CD8-positive, alpha-beta memory T cell (primary cell): ENCODE measurements at places on chromosomes 6 and 20.

GRCh38 chr6:111685526-111685925 is 79.8 kb upstream of the TRAF3IP2 start:
- H3K36me3 ChIP-seq = peaks cover 51% of the 10 kb centered on the region
- H3K27ac ChIP-seq = no peak overlapping the region
- H3K4me1 ChIP-seq = peaks cover 44% of the 10 kb centered on the region
- H3K27me3 ChIP-seq = no peaks in the 10 kb centered on the region
- H3K4me3 ChIP-seq = no peak overlapping the region

DNA sequence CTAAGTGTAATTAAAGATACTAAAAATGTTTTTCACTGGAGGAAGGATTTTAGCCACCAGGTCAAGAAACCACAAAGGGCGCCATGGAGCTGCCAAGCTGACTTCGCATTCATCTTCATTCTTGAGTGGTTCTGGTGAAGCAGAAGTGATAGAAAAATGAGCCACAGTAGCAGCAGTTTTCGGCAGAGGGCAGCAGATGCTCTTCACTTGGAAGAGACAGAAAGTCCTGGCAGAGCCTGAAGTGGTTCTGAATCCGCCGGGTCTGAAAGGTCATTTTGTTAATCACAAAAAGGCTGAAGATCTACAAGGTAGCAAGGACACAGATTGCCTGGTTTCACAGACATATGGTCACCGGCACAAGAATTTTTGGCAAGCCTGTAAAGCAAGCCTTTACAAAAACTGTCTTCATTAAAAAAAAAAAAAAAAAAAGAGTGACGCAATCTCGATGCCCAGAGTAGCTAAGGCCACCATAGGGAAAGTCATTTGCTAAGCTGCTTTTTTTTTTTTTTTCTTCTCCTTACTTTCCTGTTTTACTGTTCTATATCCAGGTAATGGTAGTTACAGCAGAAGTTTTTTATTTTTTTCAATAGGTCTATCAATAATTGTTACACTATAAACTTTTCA is 345.1 kb upstream of the AGPAT4 start:
- no peaks in the 10 kb centered on the region for H3K4me1 ChIP-seq
- DNase-seq = no peak
- no peak overlapping the region for H3K4me3 ChIP-seq
- no peaks in the 10 kb centered on the region for H3K36me3 ChIP-seq

DNA sequence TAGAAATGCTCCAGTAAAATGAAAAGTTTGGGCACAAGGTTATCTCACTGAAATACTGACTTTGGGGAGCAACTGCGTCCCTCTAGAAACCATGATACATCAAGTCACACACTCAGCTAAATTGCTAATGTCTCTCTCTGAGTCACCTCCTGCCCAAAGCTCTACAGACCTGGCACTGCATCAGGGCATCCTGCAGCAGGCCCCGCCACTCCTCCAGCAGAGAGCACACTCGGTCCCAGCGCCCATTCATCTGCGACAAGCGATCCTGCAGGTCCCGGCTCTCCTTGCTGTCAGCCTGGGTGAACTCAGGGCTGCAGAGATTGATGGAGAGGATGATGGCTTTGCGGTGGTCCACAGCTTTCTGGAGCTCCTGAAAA is 329.0 kb downstream of the ESR1 start:
- peaks cover 79% of the 10 kb centered on the region for H3K36me3 ChIP-seq
- H3K4me1 ChIP-seq = no peaks in the 10 kb centered on the region
- no peak for DNase-seq
- no peak overlapping the region for H3K4me3 ChIP-seq
- H3K27ac ChIP-seq = no peak overlapping the region
- no peaks in the 10 kb centered on the region for H3K27me3 ChIP-seq

DNA sequence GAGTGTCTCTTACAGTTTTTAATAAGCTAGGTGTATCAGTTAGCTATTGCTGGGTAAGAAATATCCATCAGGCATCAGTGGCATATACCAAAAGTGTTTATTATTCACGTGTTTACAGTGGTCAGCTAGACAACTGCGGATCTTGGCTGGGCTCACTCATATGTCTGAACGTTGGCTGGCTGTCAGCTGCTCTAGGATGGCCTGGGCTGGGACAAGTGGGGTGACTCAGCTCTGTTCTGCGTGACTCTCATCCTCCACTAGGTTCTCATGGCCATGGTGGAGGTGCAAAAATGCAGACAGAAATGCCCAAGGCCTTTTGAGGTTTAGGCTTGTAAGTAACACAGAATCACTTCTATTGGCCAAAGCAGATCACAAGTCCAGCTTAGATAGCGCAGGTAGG is 22.0 kb downstream of the ZNF341 start:
- H3K27ac ChIP-seq = no peak overlapping the region
- no peak overlapping the region for H3K4me3 ChIP-seq
- H3K4me1 ChIP-seq = no peaks in the 10 kb centered on the region
- DNase-seq = no peak
- no peaks in the 10 kb centered on the region for H3K27me3 ChIP-seq

DNA sequence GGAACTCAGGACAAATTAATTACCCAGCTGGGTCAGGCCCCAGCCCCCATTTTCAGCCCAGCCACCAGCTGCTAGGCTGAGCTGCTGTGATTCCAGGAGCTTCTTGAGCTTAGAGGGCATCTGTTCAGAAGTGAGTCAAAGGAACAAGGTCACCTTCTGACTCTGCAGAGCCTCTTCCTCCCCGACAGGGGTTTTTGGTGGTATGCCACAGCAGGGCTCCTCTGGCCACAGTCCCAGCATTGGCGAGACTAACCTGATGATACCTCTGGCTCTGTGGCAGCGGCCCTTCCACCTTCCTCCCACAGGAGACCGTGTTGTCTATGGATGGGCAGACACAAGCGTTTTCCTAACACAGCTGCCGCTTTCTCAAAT is 39.7 kb downstream of the ZC3H12D start:
- DNase-seq = no peak
- H3K27me3 ChIP-seq = no peaks in the 10 kb centered on the region
- H3K27ac ChIP-seq = no peak overlapping the region
- H3K4me1 ChIP-seq = no peaks in the 10 kb centered on the region
- H3K4me3 ChIP-seq = no peak overlapping the region
- peaks cover 5% of the 10 kb centered on the region for H3K36me3 ChIP-seq

GRCh38 chr6:142542704-142543233 is 241.0 kb downstream of the ADGRG6 start:
- H3K4me3 ChIP-seq = no peak overlapping the region
- DNase-seq = no peak
- peaks cover 24% of the 10 kb centered on the region for H3K4me1 ChIP-seq
- no peaks in the 10 kb centered on the region for H3K36me3 ChIP-seq
- no peak overlapping the region for H3K27ac ChIP-seq
- H3K27me3 ChIP-seq = no peaks in the 10 kb centered on the region

DNA sequence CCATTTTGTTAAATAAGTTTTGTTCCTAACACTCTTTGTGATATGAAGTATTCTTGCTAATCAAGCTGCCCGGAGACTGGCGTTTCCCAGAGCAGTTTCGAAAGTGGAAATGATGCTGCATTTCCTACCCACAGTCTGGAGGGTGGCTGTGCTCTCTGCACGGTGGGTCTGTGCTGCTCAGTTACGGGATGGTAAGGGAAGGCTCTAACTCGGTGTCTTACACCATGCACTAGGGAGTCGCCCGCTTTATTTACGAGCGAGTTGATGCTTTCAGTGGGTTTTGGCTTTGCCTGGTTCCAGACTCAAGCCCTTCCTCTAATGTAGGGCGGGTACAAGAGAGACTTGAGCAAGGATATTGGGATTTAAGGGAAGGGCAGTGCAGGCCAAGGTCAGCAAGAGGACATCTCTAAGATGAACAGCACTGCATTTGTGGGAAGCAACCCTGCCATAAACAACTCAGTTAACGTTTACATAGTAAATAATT is 180.1 kb upstream of the AKAP12 start:
- H3K4me1 ChIP-seq = no peaks in the 10 kb centered on the region
- no peaks in the 10 kb centered on the region for H3K27me3 ChIP-seq
- no peak for DNase-seq
- H3K36me3 ChIP-seq = no peaks in the 10 kb centered on the region
- no peak overlapping the region for H3K4me3 ChIP-seq

GRCh38 chr6:133240511-133241085 is 559 bp upstream of the EYA4 start:
- no peaks in the 10 kb centered on the region for H3K4me1 ChIP-seq
- DNase-seq = no peak
- no peaks in the 10 kb centered on the region for H3K27me3 ChIP-seq
- H3K4me3 ChIP-seq = no peak overlapping the region

DNA sequence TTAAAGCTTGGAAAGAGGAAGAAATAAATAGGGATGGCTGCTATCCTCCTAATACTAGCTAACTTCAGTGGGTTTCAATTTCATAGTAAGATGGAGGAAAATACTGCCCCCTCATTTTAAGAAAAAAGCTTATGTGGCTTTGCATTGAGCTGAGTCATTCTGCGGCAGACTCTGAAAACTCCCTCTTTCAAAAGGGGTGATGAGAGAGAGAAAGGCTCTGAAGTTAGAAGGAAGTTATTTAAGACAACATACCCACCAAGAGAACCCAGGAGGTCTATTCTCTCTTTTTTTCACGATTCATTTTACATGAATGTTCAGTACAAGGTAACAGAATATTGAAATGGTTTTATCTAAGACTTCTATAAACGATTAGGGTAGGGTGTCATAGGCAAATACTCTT is 4.5 kb downstream of the PRDM13 start:
- DNase-seq = no peak
- H3K4me1 ChIP-seq = peaks cover 18% of the 10 kb centered on the region
- peaks cover 50% of the 10 kb centered on the region for H3K27me3 ChIP-seq

- H3K27me3 ChIP-seq = no peaks in the 10 kb centered on the region
- no peaks in the 10 kb centered on the region for H3K4me1 ChIP-seq
- no peak overlapping the region for H3K4me3 ChIP-seq
- no peak for DNase-seq
- H3K36me3 ChIP-seq = no peaks in the 10 kb centered on the region
Observed at GRCh38 chr20:18197382-18198070, 59.9 kb downstream of the KAT14 start.

DNA sequence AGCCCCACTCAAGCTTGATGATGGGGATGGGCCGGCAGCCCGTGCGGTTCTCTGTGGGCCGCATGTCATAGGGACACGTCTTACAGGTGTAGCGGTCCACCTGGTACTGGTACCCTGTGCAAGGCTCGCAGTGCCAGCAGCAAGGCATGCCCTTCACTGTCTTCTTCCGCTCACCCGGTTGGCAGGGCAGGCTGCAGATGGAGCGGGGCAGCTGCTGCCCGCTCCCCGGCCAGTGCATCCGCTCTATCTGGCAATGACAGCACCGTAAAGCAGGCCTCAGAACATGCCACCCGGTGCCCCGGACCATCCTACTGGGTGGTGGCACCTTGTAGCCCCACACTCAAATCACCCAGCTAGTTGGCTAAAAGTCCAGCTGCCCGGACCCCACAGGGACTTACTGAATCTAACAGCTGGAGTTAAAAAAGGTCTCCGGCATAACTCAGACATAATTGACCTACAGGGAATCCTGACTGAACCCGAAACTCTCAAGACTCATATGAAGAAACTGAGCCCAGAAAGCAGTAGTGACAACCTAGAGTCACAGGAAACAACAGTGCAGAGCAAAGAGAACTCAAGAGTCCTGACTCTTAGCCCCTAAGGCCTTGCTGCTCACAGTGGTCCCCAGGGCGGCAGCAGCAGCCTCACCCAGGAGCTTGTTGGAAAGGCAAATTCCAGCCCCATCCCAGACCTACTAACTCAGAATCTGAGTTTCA is 109.4 kb downstream of the GRM4 start:
- H3K4me1 ChIP-seq = no peaks in the 10 kb centered on the region
- H3K27ac ChIP-seq = no peak overlapping the region
- DNase-seq = no peak
- H3K36me3 ChIP-seq = no peaks in the 10 kb centered on the region
- no peaks in the 10 kb centered on the region for H3K27me3 ChIP-seq

- no peaks in the 10 kb centered on the region for H3K36me3 ChIP-seq
- no peak overlapping the region for H3K4me3 ChIP-seq
- no peak overlapping the region for H3K27ac ChIP-seq
- H3K27me3 ChIP-seq = no peaks in the 10 kb centered on the region
- no peaks in the 10 kb centered on the region for H3K4me1 ChIP-seq
Observed at GRCh38 chr20:57667388-57667787, 42.4 kb downstream of the PMEPA1 start.

- H3K27ac ChIP-seq = no peak overlapping the region
- H3K36me3 ChIP-seq = no peaks in the 10 kb centered on the region
- no peak overlapping the region for H3K4me3 ChIP-seq
- DNase-seq = no peak
Observed at GRCh38 chr6:169009628-169010027, 244.0 kb downstream of the THBS2 start.

DNA sequence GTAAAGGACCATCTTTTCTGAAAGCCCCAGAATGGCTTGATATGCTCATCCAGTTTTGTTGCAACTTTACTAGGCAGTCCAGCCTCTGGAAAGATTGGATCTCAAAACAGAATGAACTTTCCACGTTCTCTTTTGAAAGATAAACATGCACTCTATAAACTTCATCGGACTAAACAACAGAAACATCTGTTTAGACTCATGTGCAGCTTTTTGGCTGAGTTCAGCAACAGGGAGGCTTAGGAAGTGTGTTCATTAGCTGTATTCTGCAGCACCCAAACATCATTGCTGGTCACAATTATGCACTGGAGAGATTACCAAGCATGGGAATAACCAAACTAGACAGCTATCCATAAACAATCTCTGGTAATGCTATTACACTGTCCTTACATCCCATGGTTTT is 180.5 kb downstream of the TENT5A start:
- no peak overlapping the region for H3K4me3 ChIP-seq
- no peaks in the 10 kb centered on the region for H3K36me3 ChIP-seq
- DNase-seq = no peak
- H3K27ac ChIP-seq = no peak overlapping the region
- no peaks in the 10 kb centered on the region for H3K4me1 ChIP-seq

DNA sequence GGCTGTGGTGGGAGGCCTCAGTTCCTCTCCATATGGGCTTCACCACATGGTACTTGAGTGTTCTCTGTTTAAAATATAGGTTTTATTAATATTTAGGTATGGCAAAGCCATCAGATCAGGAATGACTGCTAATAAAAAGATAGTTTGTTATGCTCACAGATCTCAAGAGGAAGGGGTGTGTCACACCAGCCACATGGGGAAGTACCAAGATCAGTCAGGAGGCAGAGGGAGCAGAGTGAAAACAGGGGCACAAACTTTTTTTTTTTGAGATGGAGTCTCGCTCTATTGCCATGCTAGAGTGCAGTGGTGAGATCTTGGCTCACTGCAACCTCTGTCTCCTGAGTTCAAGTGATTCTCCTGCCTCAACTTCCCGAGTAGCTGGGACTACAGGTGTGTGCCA is 92.1 kb upstream of the GCM1 start:
- H3K27ac ChIP-seq = no peak overlapping the region
- H3K27me3 ChIP-seq = no peaks in the 10 kb centered on the region
- no peak for DNase-seq
- H3K36me3 ChIP-seq = no peaks in the 10 kb centered on the region
- H3K4me3 ChIP-seq = no peak overlapping the region

GRCh38 chr6:169990095-169991030 is 238.9 kb downstream of the ERMARD start:
- no peak overlapping the region for H3K4me3 ChIP-seq
- no peak overlapping the region for H3K27ac ChIP-seq
- DNase-seq = peak; percentile 14
- peaks cover 7% of the 10 kb centered on the region for H3K4me1 ChIP-seq
- no peaks in the 10 kb centered on the region for H3K36me3 ChIP-seq
